ENCODE measurements at places on chromosomes 16 and 17.

- no peak overlapping the region for H3K4me3 ChIP-seq
- DNase-seq: no peak
- no peak overlapping the region for H3K27ac ChIP-seq
- peaks cover 12% of the 10 kb centered on the region for H3K4me1 ChIP-seq
Observed at GRCh38 chr16:70700101-70701020, 14.5 kb upstream of the MTSS2 start.

- H3K27ac ChIP-seq: no peak overlapping the region
- no peak for DNase-seq
- peaks cover 6% of the 10 kb centered on the region for H3K27me3 ChIP-seq
Observed at GRCh38 chr17:40437095-40437732, 6.0 kb upstream of the IGFBP4 start.

DNA sequence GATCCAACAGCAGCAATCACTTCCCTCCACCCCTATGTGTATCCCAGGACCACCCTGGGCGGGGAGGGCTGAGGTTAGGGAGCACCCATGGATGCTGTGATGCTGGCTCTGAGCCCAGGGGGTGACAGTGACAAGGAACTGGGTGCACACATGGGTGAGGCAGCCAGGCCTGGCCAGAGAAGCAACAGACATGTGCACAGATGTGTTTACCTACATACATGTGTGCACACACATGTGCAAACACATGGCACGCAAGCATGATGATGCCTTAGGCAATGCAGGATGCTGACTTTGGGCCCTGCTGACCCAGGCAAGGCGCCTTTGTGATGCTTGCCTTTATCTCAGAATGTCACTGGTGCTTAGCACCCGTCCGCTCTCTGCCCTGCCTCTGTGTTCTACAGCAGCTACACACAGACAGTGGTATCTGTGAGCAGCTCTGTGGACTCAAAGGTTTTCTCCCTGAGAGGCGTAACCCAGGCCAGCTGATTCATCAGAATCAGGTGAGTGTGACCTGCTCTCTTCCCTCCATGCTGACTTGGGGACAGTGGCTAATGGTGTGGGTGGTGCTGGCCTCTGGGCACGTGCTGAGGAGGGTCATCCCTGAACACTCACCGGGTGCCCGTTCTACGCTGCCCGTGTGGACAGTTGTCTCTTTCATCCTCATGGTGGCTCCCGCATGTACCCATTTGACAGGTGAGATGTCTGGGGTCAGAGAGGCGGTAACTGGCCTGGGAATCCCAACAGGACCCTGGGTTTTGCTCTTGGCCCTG lies 38.5 kb upstream of the KSR1 start:
- H3K27ac ChIP-seq: no peak overlapping the region
- no peak for DNase-seq
- no peak overlapping the region for H3K4me3 ChIP-seq
- H3K27me3 ChIP-seq: no peaks in the 10 kb centered on the region
- H3K4me1 ChIP-seq: peaks cover 4% of the 10 kb centered on the region

DNA sequence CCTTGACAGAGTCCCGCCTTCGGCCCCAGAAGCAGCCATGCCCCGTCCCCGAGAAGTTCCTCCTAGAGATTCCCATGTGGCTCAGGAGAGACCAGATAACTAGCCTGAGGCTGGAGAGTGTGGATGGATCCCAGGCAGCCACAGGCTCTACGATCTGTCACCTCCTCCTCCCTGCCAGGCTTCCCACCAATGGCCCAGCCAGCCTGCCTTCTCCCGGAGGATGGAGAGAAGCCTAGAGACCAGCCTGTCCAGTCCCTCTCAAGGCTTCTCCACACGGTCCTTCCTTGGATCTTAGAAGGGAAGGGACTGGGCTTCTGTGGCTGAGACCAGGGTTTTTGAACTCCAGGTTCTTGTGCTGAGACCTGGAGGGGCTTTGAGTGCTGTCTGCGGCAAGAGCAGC lies 1.6 kb upstream of the SMTNL2 start:
- peaks cover 9% of the 10 kb centered on the region for H3K4me1 ChIP-seq
- no peaks in the 10 kb centered on the region for H3K36me3 ChIP-seq
- H3K27ac ChIP-seq: no peak overlapping the region
- H3K27me3 ChIP-seq: peaks cover 39% of the 10 kb centered on the region
- H3K4me3 ChIP-seq: no peak overlapping the region
- DNase-seq: no peak

GRCh38 chr16:82031116-82032084 lies 3.7 kb upstream of the HSD17B2 start:
- no peaks in the 10 kb centered on the region for H3K4me1 ChIP-seq
- peak; percentile 75 for DNase-seq
- no peaks in the 10 kb centered on the region for H3K27me3 ChIP-seq
- H3K36me3 ChIP-seq: no peaks in the 10 kb centered on the region
- no peak overlapping the region for H3K27ac ChIP-seq

- no peaks in the 10 kb centered on the region for H3K27me3 ChIP-seq
- DNase-seq: no peak
- peaks cover 91% of the 10 kb centered on the region for H3K4me1 ChIP-seq
- H3K4me3 ChIP-seq: peak overlapping the region; percentile 33
Observed at GRCh38 chr16:84735849-84736586, 36.2 kb downstream of the USP10 start.

DNA sequence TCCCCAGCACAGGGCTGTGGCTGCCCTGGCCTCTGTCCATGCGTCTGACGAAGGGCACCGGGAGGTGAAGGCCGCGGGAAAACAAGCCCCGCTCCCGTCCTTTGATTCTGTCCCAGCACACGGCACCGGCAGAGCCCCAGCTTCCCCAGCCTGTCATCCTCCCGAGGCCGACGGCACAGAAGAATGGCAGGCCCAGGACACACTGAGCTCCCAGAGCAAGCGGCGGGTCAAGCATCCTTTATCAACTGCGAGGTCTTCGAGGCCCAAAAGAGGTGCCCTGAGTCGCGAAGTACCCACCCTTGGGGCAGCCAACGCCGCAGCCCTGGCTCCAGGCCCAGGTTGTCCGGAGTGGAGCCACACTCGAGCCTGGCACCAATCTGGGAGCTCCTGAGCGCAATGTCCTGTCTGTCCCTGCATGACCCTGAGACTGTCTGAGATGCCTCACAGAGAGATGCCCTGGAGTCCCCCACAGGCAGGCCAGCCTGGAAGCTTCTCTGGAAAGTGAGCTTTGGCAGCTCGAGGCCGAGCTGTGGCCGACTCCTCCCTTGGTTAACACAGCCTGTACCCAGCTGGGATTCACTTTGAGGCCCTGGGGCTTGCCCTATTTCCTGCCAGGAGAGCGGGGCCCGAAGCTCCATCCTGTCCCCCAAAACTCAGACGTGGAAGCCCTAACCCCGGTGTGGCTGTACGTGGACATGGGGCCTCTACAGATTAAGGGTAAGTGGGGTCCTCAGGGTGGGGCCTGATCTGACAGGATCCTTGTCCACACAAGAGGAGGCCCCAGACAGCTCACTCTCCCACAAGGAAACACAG lies 23.3 kb downstream of the SLC7A5 start:
- DNase-seq: no peak
- H3K4me1 ChIP-seq: peaks cover 13% of the 10 kb centered on the region
- no peak overlapping the region for H3K4me3 ChIP-seq

- H3K4me3 ChIP-seq: no peak overlapping the region
- H3K36me3 ChIP-seq: no peaks in the 10 kb centered on the region
- no peaks in the 10 kb centered on the region for H3K27me3 ChIP-seq
- DNase-seq: no peak
- H3K27ac ChIP-seq: no peak overlapping the region
Observed at GRCh38 chr16:5321930-5322329, 224.3 kb upstream of the EEF2KMT start.

GRCh38 chr16:4454623-4455022 lies 19.8 kb downstream of the NMRAL1 start:
- H3K36me3 ChIP-seq: peaks cover 25% of the 10 kb centered on the region
- H3K27ac ChIP-seq: no peak overlapping the region
- H3K27me3 ChIP-seq: no peaks in the 10 kb centered on the region
- no peak overlapping the region for H3K4me3 ChIP-seq

GRCh38 chr17:57309479-57309878 lies 53.2 kb downstream of the MSI2 start:
- H3K36me3 ChIP-seq: no peaks in the 10 kb centered on the region
- H3K4me1 ChIP-seq: peaks cover 47% of the 10 kb centered on the region
- H3K27me3 ChIP-seq: no peaks in the 10 kb centered on the region
- H3K4me3 ChIP-seq: no peak overlapping the region

DNA sequence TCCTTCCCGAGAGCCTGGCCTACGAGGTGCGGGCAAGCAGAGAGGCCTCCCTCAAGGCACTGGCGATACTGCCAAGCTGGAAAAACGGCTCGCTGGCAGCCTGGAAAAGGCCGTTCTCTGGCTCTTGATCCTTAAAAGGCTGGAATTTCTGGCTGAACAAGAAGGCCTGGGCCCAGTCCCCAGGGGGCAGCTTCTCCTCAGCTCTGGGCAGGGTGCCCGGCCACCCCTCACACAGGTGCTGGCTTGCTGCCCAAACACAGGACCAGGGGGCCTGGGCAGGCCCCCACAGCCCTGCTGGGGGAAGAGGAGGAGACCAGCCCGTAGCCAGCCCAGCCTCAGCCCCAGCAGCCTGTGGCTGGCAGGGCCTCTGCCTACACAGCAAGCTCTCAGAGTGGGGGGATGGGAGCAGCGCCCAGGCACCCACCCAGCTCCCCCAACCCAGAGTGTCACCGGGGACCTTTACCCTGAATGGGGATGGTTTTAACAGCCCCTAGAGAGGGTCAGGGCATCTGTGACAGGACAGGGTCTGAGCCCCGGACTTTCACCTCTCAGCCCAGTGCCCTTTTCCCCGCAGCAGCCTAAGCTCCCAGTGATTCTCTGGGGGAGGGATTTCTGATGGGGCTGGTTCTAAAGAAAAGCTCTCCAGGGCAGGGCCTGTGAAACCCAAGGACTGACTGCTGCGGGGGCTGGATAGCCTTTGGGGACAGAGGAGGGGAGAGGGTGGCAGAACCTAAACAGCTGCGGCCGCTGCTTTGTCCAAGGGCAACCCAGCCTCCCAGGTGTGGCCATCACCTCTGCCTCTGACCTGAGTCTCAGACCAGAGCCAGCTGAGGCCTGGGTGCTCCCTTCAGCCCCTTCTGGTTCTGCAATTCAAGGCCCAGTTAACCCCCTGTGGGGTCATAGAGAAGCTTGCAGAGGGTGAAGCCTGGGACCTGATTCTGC lies 38.6 kb upstream of the TOB1 start:
- H3K4me3 ChIP-seq: no peak overlapping the region
- H3K4me1 ChIP-seq: peaks cover 41% of the 10 kb centered on the region
- no peaks in the 10 kb centered on the region for H3K36me3 ChIP-seq
- H3K27me3 ChIP-seq: no peaks in the 10 kb centered on the region

DNA sequence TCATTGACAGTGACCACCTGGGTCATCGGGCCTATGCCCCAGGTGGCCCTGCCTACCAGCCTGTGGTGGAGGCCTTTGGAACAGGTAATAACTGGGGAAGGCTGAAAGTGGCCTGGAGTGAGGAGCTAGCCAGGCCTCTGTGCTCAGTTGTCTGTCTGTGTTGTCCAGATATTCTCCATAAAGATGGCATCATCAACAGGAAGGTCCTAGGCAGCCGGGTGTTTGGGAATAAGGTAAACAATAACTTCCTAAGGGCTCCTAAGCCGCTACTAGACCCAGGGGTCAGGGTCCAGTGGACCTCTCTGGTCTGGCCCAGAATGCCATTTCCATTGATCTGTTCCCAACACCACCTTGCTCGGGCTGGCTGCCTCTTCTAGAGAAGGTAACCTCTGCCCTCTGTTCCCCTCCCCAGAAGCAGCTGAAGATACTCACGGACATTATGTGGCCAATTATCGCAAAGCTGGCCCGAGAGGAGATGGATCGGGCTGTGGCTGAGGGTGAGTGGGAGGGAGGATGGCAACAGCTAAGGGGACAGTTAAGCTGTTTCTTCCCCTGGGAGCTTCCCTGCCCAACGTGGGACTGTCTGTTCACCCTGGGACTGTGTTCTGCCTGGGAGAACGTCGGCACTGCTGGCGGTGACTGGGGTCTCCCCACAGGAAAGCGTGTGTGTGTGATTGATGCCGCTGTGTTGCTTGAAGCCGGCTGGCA lies 1.9 kb upstream of the MLX start:
- peaks cover 4% of the 10 kb centered on the region for H3K36me3 ChIP-seq
- DNase-seq: no peak
- H3K4me1 ChIP-seq: peaks cover 19% of the 10 kb centered on the region
- H3K27ac ChIP-seq: no peak overlapping the region
- no peaks in the 10 kb centered on the region for H3K27me3 ChIP-seq

GRCh38 chr17:20966870-20967269 lies 75.9 kb downstream of the USP22 start:
- no peak for DNase-seq
- H3K4me3 ChIP-seq: no peak overlapping the region
- H3K27me3 ChIP-seq: no peaks in the 10 kb centered on the region
- H3K27ac ChIP-seq: no peak overlapping the region

GRCh38 chr16:9033125-9033830 lies 58.2 kb upstream of the HAPSTR1 start:
- H3K27ac ChIP-seq: peak overlapping the region; percentile 3
- peak; percentile 97 for DNase-seq
- H3K4me3 ChIP-seq: no peak overlapping the region
- no peaks in the 10 kb centered on the region for H3K4me1 ChIP-seq
- no peaks in the 10 kb centered on the region for H3K27me3 ChIP-seq

DNA sequence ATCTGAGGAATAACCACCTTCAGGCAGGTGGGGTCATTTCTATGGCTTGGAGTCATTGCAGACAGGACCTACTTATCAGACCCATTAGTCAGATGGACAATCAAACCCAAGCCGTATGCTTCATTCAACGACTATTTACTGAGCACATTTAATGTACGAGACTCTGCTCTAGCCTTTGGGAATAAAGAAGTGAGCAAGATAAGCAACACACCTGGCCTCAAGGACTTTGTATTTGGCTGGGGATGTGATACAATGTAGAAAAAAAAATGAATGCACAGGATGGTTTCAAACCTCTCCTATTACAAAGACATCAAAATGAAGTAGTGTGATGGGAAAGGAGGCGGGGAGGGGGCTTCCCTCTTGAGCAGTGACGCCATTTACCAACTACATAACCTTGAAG lies 311.7 kb downstream of the PMP22 start:
- no peak for DNase-seq
- no peaks in the 10 kb centered on the region for H3K36me3 ChIP-seq
- H3K27me3 ChIP-seq: no peaks in the 10 kb centered on the region
- no peaks in the 10 kb centered on the region for H3K4me1 ChIP-seq

DNA sequence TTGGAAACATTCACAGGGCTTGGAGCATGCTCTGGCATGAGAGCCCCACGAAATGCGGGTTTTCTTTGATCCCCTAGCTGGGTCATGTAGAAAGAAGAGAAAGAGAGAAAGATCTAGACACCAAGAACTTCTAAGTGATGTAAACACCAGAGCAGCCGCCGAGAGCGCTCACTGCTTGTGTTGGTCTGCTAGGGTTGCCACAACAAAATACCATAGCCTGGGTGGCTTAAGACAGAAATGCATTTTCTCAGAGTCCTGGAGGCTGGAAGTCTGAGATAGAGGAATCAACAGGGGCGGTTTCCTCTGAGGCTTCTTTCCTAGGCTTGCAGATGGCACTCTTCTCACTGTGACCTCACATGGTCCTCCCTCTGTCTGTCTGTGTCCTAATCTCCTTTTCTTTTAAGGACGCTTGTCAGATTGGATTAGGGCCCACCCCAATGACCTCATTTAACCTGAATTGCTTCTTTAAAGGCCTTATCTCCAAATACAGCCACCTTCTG lies 139.5 kb downstream of the CYLD start:
- no peaks in the 10 kb centered on the region for H3K4me1 ChIP-seq
- no peak overlapping the region for H3K27ac ChIP-seq
- H3K27me3 ChIP-seq: no peaks in the 10 kb centered on the region
- H3K36me3 ChIP-seq: no peaks in the 10 kb centered on the region
- H3K4me3 ChIP-seq: no peak overlapping the region
